ENCODE measurements at places on chromosomes 12 and 14. TPM values are rescaled to one million over a fixed set of nuclear protein-coding genes. Genes with fewer than 3 reads are reported as not detected.

DNA sequence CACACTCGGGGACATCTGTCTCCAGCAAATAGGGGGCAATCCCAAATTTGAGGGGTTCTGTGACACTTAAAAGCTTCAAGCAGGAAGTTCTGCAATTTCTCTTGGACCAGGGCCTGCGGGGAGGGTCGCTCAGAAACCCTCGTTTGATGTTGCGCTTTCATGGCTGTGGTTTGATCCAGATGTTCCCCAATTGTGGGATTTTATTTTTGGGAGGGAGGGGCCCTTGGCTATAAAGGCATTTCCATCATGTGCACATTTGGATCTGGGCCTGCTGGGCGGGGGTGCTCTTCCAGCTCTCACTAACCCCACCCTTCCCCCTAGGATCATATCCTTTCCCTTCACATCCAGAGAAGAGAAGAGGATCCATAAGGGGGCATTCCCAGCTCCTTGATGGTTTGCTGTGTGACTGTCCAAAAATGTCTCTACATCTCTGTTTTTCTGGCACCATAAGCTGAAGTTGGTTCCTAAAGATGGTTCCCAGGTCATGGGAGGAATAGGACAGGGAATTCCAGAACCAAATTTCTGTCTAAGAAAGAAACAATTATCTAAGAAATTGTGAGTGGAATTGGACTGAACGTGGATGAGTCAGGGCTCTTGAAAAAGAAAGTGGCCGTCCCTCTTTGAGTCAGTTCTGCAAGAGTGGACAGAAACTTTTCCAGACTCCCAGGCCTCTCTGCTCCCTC is 47.2 kb downstream of the SMUG1 start:
- ATAC-seq: no peak

DNA sequence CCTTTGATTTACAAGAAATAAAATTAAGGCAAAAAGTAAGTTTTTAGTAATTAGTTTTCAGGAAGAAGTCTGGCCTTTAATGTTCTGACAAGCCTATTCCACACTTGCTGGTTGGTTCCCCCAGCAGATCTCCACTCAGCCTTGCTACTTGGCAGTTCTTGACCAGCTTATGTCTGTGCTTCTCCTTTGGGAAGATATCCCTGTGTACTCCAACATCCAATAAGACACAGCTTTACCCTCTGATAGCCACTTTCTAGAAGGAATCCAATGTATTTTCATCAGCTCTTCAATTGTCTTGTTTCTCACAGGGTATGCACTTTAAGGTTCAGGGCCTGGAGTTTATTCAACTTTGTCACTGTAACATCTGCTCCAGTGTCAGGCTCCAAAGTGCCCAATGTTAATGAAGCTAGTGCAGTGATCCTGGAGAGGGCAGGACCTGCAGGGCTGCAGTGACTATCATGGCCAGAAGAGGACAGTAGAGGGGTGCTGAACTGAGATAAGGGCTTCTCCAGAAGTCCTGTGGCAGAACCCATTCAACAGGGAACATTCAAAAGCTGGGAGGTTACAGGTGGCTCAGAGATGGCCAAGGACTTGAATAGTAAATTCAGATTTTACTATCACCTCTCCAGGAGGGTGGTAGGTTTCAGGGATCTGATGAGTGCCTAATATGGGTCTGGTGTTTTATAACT is 22.9 kb downstream of the JKAMP start:
- ATAC-seq: peak; percentile 68

- ATAC-seq: no peak
Observed at GRCh38 chr14:90781344-90781761, 34.9 kb downstream of the TTC7B start.

DNA sequence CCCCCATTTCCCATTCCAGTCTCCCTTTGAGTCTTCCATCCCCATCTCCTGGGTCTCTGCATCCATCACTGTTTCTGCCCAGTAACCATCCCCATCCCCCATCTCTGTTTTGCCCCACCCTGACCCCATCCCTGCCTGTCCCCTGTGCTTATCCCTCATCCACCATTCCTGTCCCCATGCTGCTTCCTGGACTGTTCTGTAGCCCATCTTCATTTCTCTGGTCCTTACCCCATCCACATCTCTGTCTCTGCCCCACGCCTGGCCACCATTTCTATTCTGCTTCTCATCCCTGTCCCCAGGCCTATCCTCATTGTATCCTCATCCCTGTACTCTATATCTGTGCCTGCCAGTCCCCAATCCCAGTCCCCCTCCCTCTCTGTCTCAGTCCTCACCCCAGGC is 4.2 kb downstream of the NXPH4 start:
- no peak for ATAC-seq

DNA sequence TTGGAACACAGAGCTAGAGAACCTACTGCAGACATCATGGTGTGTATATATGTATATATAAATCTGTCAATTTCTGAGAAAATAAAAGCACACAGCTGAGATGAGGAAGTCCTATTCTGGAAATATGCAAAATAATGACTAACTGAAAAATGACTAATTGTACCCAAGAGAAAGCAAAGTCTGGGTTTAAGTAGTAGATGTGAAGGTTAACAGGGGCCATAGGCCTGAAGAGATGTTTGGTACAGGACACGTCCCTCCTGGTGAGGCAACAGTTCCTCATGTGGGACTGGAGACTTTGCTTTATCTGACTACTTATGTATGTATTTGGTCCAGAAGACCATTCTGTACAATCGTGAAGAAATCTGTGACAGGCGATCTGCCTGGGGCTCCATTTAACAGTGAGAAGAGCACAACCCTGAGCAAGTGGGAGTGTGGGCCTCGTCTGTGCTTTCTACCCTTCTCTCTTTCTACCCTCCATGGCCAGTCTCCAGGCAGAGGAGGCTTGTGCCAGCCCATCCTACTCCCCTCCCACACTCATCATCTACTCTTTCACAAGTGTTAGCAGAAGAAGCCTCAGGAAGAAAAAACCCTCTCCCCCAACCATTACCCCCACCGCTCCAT is 67.5 kb downstream of the SLC41A2 start:
- peak; percentile 95 for ATAC-seq

- ATAC-seq: no peak
Observed at GRCh38 chr14:98293576-98293975, 978.4 kb downstream of the BCL11B start.

GRCh38 chr12:34601689-34602088 is 579.4 kb downstream of the ALG10 start:
- no peak for ATAC-seq

DNA sequence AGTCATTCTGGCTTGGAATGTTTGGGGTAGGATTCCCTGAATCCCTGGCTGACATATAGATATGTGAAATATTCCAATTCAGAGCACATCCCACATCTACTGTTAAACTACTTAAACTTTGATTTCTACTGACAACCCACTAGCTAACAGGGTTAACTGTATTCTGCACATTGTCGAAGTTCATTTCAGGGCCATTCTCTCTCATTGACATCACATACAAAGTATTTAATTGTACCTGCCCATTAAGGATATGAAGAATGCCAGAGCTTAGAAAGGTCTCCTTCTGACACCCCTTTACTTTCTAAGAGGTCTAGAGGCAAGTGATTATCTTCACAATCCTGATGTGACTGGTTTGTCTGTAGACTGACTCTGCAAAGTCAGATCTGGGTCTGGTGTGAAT is 2.8 kb upstream of the DCN start:
- no peak for ATAC-seq

DNA sequence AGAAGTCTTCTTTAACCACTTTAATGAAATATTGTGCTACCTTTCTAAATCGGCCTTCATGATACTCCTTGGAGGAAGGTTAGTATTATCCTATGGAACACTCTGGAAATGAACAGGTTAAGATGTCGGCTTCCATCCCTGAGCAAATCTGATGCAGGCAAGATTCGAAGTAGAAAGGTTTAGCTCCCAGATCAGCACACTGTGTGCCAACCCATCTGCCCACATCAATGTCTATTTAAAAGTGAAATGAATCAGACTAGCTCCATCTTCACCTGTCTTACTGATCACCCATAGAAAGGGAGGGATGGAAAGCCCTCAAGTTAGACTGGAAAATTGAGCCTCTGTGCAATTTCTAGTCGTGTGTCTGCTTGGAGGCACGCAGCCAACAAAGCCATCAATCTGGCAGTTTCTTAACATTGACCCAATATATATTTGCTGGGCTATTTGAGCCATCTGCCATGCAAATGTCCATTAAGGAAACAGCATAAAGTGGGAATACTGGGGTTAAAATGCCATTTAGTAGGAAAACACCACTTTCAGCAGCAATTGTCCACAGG is 506.1 kb downstream of the RMST start:
- ATAC-seq: no peak

GRCh38 chr14:52895000-52895399 is 55.9 kb downstream of the FERMT2 start:
- peak; percentile 90 for ATAC-seq

- ATAC-seq: no peak
Observed at GRCh38 chr12:98274430-98275130, 240.8 kb upstream of the TMPO start.

- ATAC-seq: peak; percentile 22
Observed at GRCh38 chr14:75570797-75571196, 7.6 kb upstream of the FLVCR2 start.

DNA sequence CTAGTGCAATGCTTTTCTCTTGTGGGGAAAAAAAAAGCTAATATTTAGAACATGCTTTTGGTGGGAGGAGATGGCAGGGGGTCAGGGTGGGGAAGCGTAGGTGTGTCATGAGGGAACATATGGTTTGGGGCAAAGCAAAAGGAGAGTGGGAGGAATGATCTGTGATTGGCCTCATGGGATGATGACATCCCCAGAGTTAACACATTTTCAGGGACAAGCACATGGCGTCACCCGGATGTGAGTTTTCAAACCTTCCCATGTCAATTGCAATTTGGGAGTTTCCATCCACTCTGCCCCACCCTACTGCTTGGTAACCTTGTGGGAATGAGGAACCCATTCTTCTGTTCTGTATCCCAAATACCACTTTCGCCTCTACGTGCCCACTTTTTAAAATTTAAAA is 164.2 kb downstream of the SSPN start:
- ATAC-seq: no peak

DNA sequence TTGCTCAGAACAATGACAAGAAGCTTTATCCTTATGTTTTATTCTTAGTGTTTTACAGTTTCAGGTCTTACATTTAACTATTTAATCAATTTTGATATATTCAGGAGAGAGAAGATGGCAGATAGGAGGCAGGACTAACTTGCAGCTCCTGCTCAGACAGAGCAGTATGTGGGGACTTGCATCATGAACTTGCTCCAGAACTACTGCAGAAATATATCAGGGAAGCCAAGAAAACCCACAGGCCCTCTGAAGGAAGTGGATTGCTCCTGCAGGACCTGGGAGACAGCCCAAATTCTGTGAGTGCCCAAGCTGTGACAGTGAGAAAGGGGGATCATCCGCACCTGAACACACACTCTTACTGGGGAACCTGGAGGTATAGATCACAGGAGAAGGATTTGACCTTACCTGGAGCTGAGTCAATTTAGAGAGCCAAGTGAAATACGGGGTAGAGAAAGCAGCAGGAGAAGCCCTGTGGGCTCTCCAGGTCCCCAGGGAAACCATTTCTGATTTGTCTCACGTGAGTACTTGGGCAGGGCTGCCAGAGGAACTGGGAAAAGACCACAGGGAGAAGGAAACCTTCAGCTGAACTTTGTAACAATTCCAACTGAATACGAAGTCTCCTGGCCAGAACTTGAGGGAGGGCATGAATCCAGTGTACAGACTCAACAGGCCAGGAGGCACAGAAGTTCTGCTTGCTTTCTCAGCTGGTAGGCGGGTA is 28.9 kb upstream of the TSPAN8 start:
- no peak for ATAC-seq

GARIN6 gene
- not detected for total RNA-seq

TMEM132D gene
- not detected for total RNA-seq

PELI2 gene
- total RNA-seq: 1.0 TPM

FAM181A gene
- total RNA-seq: not detected

FAM222A gene
- total RNA-seq: 0.11 TPM

KRT72 gene
- not detected for total RNA-seq
